ENCODE measurements at places on chromosomes 2 and 18. TPM values are rescaled to one million over a fixed set of nuclear protein-coding genes. Genes with fewer than 3 reads are reported as not detected.

- no peak for DNase-seq
Measured at GRCh38 chr2:129318581-129319421, 660.7 kb upstream of the RAB6C start.

GRCh38 chr18:22456547-22456946 lies 38.8 kb upstream of the CTAGE1 start:
- DNase-seq, result no peak

GRCh38 chr2:127566576-127566975 lies 31.1 kb downstream of the MYO7B start:
- no peak for DNase-seq

The POTEI gene
- total RNA-seq, result 0.27 TPM

DNA sequence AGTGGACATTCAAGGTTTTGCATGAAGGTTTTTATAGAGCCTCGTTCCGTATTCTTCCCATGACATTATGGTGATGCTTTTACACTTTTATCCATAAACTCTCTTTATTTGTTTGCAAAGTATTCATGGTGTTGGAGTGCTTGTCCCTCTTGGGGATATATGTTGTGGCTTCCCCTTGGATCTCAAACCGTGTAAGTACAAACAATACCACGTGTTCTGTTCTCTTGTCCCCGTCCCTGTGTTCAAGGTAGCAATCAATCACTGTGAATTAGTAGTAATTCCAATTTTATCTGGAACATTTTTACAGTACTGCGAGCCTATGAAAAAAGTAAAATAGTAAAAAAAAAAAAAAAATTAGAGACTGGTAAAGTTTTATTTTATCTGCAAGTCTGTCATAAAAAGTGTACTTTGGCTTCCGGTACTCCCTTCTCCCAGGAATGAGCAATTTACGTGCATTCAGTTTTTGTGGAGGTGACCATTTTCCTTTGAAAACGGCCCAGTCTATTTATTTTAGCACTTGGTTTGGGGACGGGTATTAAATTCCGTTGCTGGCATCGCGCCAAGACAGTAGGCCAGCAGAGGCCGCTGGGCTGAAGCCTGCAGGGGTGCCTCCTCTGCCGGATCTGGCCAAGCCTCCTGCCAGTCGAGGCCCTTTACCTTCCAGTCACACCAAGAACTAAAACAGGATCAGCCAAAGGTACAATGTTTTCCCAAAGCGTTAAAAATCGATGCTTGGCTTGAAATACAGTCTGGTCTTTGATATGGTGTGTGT lies 175.7 kb downstream of the SOCS6 start:
- peak; percentile 89 for DNase-seq

The TBC1D8 gene
- 20.1 TPM for total RNA-seq

The MC2R gene
- not detected for total RNA-seq

DNA sequence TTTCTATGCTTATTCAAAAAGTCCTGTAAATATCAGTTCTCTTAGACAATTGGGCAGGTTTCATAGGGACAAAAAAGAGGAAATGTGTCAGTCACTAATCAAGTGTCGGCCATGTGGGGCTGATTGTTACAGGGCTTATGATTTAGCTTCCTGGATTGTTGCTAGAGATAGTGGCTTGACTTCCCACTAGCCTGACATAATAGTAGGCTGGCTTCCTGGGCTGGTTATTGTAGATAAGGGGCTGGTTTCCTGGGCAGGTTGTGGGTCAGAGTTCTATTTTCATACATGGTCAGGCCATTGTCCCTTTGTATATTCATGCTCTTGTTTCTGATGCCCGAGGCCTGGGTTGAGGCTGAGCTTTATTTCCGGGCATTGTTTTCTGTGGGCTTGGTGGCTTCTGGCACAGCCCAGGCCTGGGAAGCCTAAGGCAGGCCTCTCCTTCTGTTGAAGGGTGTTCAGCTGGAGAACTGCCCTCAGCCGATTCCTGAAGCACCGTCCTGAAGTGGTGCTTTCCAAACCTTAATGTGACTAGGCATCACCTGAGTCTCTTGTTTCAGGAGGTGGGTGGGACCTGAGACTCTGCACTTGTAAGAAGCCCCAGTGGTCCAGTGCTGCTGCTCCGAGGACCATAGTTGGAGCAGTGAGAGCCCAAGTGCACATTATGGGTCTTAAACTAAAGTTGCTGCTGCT lies 37.0 kb downstream of the CD8B2 start:
- no peak for DNase-seq

The ANKRD30BL gene
- total RNA-seq, result not detected

GRCh38 chr2:72114693-72115051 lies 33.0 kb downstream of the CYP26B1 start:
- DNase-seq, result no peak

DNA sequence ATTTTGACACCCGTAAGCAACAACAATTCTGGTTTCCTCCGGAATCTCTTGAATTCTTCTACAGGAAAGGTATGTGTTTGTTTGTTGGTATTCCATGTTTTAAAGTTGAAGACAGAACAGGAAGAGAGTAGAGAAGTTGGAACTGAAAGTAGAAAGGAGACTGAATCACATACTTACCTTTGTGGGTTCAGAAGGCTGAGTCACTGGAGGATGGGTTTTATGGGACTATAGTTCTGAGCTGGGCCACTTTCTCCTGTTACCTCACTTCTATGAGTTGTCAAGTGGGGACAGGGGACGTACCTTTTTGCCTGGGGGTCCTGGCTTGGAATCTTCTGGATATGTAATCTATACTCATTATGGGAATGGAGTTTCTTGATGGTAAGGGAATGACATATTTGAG lies 40.9 kb downstream of the KDM3A start:
- no peak for DNase-seq

GRCh38 chr2:10471046-10471571 lies 23.0 kb upstream of the ODC1 start:
- DNase-seq, result no peak

- no peak for DNase-seq
Measured at GRCh38 chr2:174925046-174925784, 80.0 kb downstream of the CHN1 start.

GRCh38 chr18:50006470-50007046 lies 188.4 kb downstream of the MYO5B start:
- no peak for DNase-seq

The ZNF396 gene
- 4.1 TPM for total RNA-seq

DNA sequence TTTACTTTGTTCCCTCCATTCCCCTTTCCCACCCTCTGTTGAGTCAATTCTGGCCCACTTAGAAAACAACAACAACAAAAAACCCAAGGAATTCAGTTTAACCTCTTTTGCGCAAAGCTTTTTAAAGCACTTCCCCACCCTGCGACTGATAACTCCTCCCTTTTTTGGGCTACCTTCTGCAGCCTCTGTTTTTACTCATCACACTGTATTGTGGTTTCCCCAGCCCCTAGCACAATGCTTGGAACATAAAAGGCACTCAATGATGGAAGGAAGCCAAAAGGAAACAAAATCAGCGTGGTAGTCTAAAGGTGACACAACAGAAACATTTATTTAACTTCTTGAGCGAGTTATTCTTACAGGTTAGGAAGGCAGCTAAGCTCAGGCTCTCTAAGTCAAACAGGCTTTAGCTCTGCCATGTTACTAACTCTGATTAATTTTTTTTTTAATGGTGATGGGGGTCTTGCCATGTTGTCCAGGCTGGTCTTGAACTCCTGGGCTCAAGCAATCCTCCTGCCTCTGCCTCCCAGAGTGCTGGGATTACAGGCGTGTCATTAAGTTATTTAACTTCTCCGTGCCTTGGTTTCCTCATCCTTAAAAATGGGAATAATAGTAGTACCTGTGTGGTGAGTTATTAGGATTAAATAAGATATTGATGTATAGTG lies 1.3 kb downstream of the CEP68 start:
- DNase-seq, result no peak

The RBM43 gene
- 23.7 TPM for total RNA-seq

The DOCK10 gene
- 50.7 TPM for total RNA-seq
